NT2/D1 (cell line): ENCODE measurements at places on chromosomes 5 and 9.

- DNase-seq: no peak
These were observed 218.4 kb downstream of the SPATA31D1 start for GRCh38 chr9:82206946-82207345.

- no peak for DNase-seq
These were observed 7.4 kb upstream of the MOB3B start for GRCh38 chr9:27537027-27537435.

DNA sequence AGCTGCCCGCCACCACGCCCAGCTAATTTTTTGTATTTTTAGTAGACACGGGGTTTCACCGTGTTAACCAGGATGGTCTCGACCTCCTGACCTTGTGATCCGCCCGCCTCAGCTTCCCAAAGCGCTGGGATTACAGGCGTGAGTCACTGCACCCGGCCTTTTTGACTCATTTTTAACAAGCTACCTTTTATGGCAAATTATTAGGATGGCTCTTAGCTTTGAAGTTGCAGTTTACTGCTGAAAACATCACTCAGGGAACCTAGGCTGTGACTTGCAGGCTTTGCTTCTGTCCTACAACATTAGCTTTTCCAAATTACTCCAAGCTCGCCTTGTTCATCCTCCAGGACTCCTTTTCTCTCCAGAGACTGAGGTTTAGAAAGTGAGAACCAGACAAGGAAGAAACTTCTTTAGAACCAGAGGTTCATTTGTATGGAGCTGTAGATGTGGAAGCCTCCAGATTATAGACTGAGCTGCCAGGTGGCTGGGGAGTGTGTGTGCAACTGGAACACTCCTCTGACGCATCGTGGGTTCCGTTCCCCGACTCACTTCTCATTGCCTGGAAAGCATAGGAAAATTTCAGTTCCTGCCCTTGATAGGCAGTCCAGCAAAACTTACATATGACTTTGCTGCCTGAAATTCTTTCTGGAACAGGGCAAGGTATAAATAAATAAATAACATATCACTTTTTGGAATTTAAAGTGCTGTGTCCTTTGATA, 23.8 kb upstream of the SPTAN1 start:
- DNase-seq: no peak

- no peak for DNase-seq
These were observed 383.2 kb downstream of the PLK2 start for GRCh38 chr5:58076483-58077257.

DNA sequence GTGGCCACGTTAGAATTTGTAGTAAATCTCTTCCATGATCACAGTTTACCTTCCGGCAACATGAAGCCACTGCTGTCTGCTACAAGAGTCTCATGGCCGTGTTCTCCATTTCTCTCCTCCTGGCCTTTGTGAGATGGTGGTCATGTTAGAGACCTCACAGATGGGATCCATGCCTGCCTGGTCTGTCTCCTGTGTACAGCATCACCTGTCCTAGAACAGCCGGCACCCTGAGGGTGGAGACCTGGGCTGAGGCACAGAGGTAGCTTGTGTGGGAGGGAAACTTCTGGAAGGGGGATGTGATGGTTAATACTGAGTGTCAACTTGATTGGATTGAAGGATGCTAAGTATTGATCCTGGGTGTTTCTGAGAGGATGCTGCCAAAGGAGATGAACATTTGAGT, 3.1 kb upstream of the FCN2 start:
- no peak for DNase-seq

DNA sequence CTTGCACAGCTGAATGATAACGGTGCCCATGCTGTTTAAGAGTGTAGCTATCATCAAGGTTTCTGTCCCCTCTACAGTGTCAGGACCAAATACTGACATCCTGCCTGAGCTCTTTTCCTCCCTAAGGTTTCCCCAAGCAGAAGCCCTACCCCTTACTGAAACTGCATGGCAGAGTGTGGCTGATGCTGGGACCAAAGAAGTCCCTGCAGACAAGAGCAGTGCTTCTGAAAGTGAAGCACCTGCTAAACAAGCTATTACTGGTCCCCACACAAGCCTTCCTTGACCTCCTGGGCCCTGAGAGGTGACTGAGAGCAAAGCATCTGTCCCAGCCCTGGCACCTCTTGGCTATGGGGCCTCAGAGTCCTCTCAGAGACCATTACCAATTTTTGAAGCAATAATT, 56.1 kb downstream of the CFAP90 start:
- DNase-seq: no peak

DNA sequence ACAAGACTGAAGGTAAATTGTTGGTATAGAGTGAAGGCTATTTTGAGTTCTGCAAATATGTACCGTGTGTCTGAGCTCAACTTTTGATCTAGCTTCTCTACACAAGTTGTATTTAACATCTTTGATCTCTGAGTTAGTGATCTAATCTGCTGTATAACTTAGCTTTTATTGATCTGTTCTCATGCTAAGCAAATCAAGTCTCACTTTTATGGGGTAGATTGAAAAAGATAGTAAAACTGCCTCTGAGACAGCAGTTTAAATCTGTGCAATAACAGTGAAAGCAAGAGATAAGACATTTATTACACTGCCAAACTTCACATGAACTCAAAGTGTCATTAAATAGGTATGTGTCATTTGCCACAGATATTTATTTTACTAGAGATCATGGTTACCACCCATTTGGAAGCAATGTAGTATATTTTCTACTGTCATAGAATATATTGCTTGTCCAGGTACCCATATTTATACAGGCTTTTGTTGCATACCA, 477.3 kb downstream of the ISL1 start:
- no peak for DNase-seq

DNA sequence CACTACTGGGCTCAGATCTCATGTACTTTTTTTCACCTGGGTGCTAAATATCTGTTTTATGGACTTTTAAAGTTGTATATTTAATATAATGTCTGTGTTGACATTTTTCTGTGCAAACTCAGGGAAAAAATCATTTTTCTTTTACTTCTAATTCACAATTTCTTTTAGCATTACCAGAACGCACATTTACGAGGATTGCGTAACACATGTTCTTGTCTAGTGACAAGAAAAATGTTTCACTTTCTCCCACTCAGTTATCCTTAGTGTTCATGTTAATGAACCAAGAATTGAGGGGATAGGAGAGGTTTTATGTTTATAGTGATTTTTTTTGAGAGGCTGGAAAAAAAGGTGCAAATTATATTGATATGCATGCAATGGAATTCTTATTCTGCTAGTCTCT, 86.3 kb upstream of the PJA2 start:
- DNase-seq: no peak

- DNase-seq: no peak
These were observed 16.2 kb downstream of the ENHO start for GRCh38 chr9:34506623-34507022.

GRCh38 chr5:160250826-160251225, 21.5 kb downstream of the FABP6 start:
- no peak for DNase-seq

- DNase-seq: no peak
These were observed 1817.2 kb upstream of the CDH9 start for GRCh38 chr5:28855626-28856025.

GRCh38 chr9:3074247-3074646, 230.4 kb upstream of the PUM3 start:
- no peak for DNase-seq

DNA sequence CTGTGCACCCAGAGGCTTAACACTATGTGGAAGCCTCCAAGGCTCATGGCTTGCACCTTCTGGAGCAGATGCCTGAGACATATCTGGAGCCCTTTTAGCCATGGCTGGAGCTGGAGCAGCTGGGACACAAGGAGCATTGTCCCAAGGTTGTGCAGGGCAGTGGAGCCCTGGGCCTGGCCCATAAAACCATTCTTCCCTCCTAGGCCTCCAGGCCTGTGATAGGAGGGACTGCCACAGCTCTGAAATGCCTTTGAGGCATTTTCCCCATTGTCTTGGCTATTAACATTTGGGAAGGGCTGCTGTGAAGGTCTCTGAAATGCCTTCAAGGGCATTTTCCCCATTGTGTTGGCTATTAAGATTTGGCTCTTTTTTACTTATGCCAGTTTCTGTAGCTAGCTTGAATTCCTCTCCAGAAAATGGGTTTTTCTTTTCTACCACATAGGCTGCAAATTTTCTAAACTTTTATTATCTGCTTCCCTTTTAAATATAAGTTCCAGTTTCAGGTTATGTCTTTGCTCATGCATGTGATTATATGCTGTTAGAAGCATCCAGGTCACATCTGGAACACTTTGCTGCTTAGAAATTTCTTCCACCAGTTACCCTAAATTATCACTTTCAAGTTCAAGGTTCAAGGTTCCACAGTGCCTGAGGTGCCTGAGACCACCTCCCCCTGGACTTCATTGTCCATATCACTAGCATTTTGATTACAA, 221.2 kb downstream of the ADAMTSL1 start:
- no peak for DNase-seq

- DNase-seq: peak; percentile 59
These were observed at the start of gene DOCK8 for GRCh38 chr9:214648-215493. DOCK8 (plus strand) TSS chr9:214865; CDS start chr9:214977, 112 bp downstream.

GRCh38 chr5:139379626-139380449, 3.3 kb downstream of the SLC23A1 start:
- DNase-seq: no peak

GRCh38 chr5:112584781-112585180, 152.9 kb upstream of the APC start:
- DNase-seq: no peak

DNA sequence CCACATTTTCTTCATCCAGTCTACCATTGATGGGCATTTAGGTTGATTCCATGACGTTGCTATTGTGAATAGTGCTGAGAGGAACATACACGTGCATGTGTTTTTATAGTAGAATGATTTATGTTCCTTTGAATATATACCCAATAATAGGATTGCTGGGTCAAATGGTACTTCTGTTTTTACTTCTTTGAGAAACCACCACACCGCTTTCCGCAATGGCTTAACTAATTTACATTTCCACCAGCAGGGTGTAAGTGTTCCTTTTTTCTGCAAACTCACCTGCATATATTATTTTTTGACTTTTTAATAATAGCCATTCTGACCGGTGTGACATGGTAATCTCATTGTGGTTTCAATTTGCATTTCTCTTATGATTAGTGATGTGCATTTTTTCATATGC, 82.2 kb upstream of the RFX3 start:
- no peak for DNase-seq
